ENCODE measurements at places on chromosomes 6 and 20.

DNA sequence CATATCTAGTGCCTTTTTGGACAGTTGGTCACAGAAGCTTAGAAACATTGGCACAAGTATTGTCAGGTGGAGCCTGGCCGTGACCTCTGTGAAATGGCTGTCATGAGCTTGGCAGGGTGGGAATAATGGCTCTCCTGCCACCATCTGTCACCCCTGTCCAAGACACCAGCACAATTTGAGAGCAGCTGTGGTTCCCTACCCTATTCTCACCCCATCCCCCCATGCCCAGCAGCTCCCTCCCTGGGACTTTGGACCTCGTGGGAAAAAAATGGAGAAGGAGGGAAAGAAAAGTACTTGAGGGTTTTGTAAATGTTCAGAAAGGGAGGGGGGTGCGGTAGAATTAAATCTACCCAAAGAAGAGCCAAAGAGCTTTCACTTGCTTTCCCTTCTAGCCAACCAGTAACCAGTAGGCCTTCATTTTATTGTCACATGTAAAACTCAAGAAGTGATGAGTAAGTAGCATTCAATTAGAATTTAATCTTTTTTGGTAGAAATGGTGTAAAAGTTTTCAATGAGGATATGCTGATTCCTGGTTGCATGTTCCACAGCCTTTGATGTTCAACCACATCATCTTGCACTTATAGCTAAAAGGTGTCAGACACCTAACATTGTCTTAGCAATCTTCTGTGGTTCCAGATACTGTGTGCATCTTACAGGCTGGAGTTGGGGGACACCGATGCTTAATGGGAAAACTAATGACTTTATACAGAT lies 263.5 kb upstream of the TAB2 start:
- no peak for DNase-seq

DNA sequence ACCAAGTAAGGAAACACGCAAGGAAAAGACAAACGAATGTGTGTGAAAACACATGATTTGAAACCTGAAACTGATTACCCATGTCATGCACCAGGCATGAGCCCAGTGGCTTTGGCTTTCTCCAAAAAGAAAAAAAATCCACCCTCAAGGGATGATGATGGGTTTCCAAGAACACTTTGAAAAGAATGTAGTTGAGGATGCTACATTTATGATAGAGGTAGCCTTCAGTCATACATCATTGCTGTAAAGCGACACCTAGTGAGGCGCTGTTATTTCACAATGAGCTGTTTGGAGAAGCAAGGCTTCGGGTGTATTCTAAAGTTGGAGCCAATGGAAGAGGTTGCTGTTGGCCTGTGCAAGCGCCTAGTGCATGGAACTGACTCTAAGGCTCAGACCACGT lies 124.9 kb downstream of the SCML4 start:
- DNase-seq: no peak

- DNase-seq: no peak
These were observed 15.5 kb downstream of the COL9A3 start for GRCh38 chr20:62832212-62832922.

DNA sequence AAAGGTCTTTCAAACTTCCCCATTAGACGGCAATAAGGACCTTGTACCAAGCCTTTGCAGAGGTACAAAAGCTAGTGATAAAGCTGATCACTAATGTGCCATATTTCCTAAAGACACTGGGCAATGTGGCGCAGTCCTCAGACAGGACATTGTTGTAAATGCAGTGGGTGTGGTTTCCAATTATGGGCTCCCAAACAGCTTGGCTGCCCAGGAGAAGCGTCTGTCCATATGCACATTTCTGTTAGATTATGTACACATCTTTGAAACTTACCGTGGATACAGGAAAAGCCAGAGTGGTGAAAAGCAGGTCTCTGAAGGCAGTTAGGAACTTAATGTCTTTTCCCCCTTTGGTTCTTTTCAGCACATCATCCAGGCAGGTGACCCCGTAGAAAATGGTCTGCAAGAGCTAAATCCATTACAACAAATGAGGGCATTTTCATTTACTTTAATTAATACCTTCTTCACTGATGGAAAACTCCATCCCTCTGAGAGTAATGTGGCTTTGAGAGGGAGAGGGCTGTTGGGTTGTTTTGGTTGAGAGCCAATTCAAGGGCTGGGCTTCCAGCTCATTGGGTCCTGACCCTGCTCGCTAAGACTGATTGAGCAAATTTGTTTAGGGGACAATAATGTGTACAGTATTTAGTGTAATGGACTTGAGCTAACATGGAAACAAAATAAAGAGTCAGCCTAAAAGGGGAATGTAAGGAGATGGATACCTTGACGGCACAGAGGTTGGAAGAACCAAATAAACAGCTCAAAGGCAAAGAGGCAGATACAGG lies 10.4 kb downstream of the ADTRP start:
- no peak for DNase-seq

DNA sequence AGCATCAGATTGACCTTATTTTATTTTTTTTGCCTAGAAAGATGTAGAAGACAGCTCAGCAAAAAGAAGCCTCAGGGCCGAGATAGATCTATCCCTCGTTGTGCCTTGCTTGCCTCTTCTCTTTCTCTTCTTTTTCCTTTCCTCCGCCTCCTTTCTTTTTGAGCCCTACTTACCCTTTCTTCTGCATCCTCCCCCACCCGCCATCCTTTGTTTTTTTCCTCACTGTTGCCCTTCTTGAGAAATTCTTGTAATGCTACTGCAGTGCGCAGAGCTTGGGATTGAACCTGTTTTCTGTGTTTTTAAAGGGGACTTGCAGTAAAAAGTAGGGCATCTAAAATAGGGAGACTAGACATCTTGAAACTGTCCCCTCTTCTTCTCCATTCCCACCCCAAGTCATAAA lies 18.6 kb downstream of the RALY start:
- no peak for DNase-seq

DNA sequence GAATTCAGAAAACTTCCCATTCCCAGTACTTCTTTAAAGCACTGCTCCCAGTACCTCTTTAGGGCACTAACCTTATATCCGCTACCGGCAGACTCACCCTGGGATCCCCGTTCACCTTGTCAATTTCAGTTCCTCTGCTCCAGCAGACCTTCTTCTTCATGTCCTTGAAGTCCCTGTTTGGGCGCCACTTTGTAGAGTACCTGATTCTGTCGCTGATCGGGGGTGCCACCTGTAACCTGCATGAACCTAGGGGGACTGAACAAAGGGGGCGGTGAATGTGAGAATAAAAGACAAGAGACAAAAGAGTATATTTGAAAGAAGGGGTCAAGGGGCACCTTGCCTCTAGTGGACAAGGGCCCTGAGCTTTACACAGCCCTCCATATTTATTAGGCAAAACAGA lies 4.9 kb upstream of the GINS1 start:
- DNase-seq: no peak

- no peak for DNase-seq
These were observed 25.8 kb downstream of the SEC23B start for GRCh38 chr20:18533491-18533890.

- DNase-seq: no peak
These were observed 5.6 kb downstream of the TAGAP start for GRCh38 chr6:159038914-159039884.

GRCh38 chr6:72535124-72535523 lies 86.7 kb upstream of the KCNQ5 start:
- no peak for DNase-seq

- DNase-seq: no peak
These were observed 17.4 kb downstream of the HECA start for GRCh38 chr6:139152088-139152891.
